Myometrial cell (primary cell): ENCODE measurements at places on chromosomes 3 and 15. TPM values are rescaled to one million over a fixed set of nuclear protein-coding genes. Genes with fewer than 3 reads are reported as not detected.

THPO gene
- total RNA-seq: not detected in 2 replicates

OXNAD1 gene
- 11.8 and 14.2 TPM in 2 replicates for total RNA-seq

FRMD4B gene
- 0.29 and 0.35 TPM in 2 replicates for total RNA-seq

ZNF148 gene
- 15.3 and 18.6 TPM in 2 replicates for total RNA-seq

LIPH gene
- total RNA-seq: under 0.01 and 0.53 TPM in 2 replicates

AADACL2 gene
- total RNA-seq: not detected in 2 replicates

GALNT15 gene
- 0.86 and 2.5 TPM in 2 replicates for total RNA-seq

SLC22A13 gene
- total RNA-seq: not detected in 2 replicates

TTLL13 gene
- not detected in 2 replicates for total RNA-seq

OR5K2 gene
- not detected in 2 replicates for total RNA-seq

IGF2BP2 gene
- total RNA-seq: 147 and 170 TPM in 2 replicates

GOLGA8H gene
- total RNA-seq: 0.18 TPM in 1 of 2 replicates, not detected in the other

TADA3 gene
- total RNA-seq: 121 and 134 TPM in 2 replicates

FEZF2 gene
- total RNA-seq: not detected in 2 replicates

KLHL40 gene
- total RNA-seq: not detected in 2 replicates

SLC41A3 gene
- 48.1 and 65.4 TPM in 2 replicates for total RNA-seq

LRTM1 gene
- not detected in 2 replicates for total RNA-seq

C3orf85 gene
- total RNA-seq: not detected in 2 replicates

CLPX gene
- total RNA-seq: 20.5 and 28.2 TPM in 2 replicates

SENP5 gene
- total RNA-seq: 14.1 and 24.6 TPM in 2 replicates

SCAMP5 gene
- total RNA-seq: 2.0 and 5.5 TPM in 2 replicates

CPNE9 gene
- not detected in 2 replicates for total RNA-seq

MRAS gene
- 22.2 and 27.6 TPM in 2 replicates for total RNA-seq

SETD2 gene
- 10.7 and 18.1 TPM in 2 replicates for total RNA-seq

FGF7 gene
- total RNA-seq: 69.2 and 92.2 TPM in 2 replicates

CTXN2 gene
- total RNA-seq: not detected in 2 replicates

CPLX3 gene
- not detected in 2 replicates for total RNA-seq

FANCD2OS gene
- total RNA-seq: not detected in 2 replicates

ROPN1 gene
- total RNA-seq: 0.18 TPM in 1 of 2 replicates, not detected in the other

GXYLT2 gene
- 11.7 and 18.2 TPM in 2 replicates for total RNA-seq

CLCN2 gene
- total RNA-seq: 4.6 and 6.3 TPM in 2 replicates

CFAP100 gene
- total RNA-seq: not detected in 2 replicates

RARRES1 gene
- total RNA-seq: 148 and 180 TPM in 2 replicates

AKAP13 gene
- total RNA-seq: 45.9 and 52.8 TPM in 2 replicates

NRG4 gene
- total RNA-seq: not detected in 2 replicates

TAGLN3 gene
- total RNA-seq: 2.7 and 5.5 TPM in 2 replicates

TMCO5A gene
- not detected in 2 replicates for total RNA-seq

LZTFL1 gene
- 17.9 and 18.6 TPM in 2 replicates for total RNA-seq

REC114 gene
- not detected in 2 replicates for total RNA-seq

ZNF774 gene
- total RNA-seq: 0.18 and 0.29 TPM in 2 replicates

UBE3A gene
- total RNA-seq: 40.4 and 63.4 TPM in 2 replicates

AADAC gene
- total RNA-seq: not detected in 2 replicates

EXD1 gene
- total RNA-seq: not detected in 2 replicates

CLASP2 gene
- total RNA-seq: 36.3 and 50.5 TPM in 2 replicates

LRRC2 gene
- 0.18 TPM in 1 of 2 replicates, not detected in the other for total RNA-seq

DGKG gene
- total RNA-seq: under 0.01 and 1.1 TPM in 2 replicates

FSIP1 gene
- 1.4 and 1.6 TPM in 2 replicates for total RNA-seq

IL17RE gene
- total RNA-seq: 3.5 and 5.5 TPM in 2 replicates

ZNF662 gene
- 0.86 and 0.89 TPM in 2 replicates for total RNA-seq
